NCI-H2107 (cell line): ENCODE measurements at places on chromosomes 4 and X.

DNA sequence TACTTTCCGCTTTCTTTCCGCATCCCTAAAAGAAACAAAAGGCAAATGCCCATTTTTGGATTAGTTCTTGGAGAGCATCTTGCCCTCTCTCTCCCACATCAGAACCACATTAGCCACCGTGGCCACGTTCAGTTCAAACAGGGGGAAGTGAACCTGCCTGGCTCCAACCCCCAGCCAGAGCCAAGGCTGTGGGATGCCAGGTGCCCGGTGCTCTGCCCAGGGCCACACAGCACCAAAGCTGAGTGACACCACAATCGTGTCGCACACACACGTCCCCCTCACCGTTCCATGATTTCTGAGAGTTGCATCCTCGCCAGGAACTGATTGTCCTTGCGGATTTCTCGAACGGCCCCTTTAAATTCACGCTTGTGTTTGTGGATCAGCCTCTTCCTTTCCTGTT lies 24.3 kb downstream of the NOP14 start:
- no peak for DNase-seq

DNA sequence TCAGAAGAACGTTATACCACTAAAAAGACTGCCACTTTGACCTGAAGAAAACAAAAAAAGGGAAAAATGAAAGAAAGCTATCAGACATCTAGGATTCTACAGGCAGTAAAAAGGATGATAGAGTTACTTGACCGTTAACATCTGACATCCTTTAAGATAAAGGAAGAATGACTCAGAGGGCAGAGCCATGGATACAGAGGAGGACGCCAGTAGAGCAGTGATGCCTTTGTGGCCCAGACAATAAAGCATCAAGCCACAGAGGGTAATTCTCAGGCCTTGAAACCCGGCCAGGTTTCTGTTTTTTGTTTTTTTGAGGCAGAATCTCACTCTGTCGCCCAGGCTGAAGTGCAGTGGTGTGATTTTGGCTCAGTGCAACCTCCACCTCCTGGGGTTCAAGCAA lies 9.5 kb upstream of the BEX1 start:
- no peak for DNase-seq

GRCh38 chrX:36314303-36314702 lies 394.8 kb downstream of the CFAP47 start:
- DNase-seq = no peak

- no peak for DNase-seq
Observed at GRCh38 chrX:154317391-154317995, 21.9 kb downstream of the TKTL1 start.
